ENCODE measurements at places on chromosomes 3 and 15.

- no peak for DNase-seq
Measured at GRCh38 chr3:127835993-127836882, 13.9 kb upstream of the MGLL start.

DNA sequence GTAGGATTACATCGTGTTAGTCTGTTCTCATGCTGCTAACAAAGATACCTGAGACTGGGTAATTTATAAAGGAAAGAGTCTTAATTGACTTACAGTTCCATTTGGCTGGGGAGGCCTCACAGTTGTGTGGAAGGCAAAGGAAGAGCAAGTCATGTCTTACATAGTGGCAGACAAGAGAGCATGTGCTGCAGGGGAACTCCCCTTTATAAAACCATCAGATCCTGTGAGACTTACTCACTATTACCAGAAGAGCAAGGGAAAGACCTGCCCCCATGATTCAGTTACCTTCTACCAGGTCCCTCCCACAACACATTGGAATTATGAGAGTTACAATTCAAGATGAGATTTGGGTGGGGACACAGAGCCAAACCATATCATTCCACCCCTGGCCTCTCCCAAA, 3.4 kb downstream of the SLC25A26 start:
- DNase-seq: no peak

DNA sequence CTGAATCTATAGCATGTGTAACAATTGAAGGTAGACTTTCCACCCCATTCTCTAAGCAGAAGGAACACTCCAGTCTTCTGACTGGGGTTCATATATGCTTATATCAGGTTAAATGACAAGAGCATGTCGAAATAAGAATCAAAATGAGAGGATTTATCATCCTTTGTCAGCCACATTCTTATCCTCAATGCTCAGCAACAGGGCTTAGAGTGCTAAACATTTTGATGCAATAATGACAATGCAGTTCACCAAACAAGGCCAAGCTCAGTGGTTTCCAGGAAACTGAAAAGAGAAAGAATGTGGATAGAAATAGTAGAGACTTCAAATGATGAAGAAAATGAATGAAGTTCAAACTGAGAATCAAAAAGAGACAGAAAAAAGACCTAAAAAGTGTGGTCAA, 78.0 kb downstream of the FSIP1 start:
- peak; percentile 23 for DNase-seq

- DNase-seq: no peak
Measured at GRCh38 chr3:98343647-98344507, 9.8 kb upstream of the OR5K4 start.

- no peak for DNase-seq
Measured at GRCh38 chr15:61169904-61170695, 59.0 kb downstream of the RORA start.

DNA sequence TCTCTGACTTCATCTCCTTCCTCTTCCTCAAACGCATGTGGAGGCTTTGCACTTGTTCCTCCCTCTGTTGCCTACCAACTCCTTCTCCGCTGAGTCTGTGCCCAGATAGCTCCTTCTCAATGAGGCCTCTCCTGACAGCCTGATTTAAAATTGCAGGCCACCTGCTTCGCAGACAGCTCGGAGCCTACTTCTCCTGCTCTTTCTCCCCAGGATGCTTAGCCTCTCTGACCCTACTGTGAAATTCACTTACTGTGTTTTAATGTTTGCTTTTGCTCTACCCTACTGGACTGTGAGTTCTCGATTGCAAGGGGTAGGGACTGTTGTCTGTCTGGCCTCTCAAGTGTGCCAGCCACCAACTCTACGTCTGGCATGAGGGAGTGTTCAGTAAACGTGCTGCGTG, 83.4 kb downstream of the EEFSEC start:
- DNase-seq: no peak

- DNase-seq: no peak
Measured at GRCh38 chr15:40595773-40596172, 1.7 kb downstream of the KNL1 start.

GRCh38 chr3:64717872-64718613, 30.2 kb upstream of the ADAMTS9 start:
- peak; percentile 15 for DNase-seq

DNA sequence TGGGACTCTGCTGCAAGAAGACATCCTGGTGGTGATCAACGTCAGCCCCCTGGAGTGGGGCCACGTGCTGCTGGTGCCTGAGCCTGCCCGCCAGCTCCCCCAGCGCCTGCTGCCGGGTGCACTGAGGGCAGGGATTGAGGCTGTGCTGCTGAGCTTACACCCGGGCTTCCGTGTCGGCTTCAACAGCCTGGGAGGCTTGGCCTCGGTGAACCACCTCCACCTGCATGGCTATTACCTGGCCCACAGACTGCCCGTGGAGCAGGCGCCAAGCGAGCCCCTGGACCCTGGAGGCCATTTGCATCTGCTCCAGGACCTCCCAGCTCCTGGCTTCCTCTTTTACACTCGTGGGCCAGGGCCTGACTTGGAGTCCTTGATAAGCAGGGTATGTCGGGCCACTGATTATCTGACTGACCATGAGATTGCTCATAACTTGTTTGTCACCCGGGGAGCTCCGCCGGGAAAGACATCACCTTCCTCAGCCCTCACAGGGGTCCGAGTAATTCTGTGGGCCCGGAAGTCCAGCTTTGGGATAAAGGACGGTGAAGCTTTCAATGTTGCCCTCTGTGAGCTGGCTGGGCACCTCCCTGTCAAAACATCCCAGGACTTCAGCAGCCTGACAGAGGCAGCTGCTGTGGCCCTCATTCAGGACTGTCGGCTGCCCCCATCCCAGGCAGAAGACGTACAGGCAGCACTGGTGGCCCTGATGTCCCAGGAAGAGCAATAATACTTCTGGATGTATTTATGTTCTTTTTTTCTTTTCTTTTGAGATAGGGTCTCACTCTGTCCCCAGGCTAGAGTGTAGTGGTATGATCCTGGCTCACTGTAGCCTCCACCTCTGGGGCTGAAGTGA, 7.6 kb downstream of the GDPGP1 start:
- no peak for DNase-seq

DNA sequence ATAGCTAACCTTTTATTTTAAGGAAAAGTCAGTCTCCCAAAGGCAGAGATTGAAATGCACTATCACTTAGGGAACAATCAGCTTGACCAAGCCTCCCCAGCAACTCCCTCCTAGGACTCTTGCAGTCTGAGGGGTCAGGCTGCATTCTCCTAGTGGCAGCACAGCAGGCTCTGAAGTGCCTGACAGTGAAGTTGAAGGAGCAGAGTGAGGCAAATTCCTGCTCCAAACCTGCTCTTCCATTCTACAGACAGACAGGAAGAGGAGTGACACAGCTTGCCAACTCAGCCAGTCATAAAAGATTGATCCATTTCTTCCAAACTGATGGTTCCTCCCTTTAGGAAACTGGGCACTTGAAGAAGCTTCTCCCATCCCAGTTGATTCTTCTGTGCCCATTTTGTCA, 43.9 kb upstream of the SMAD3 start:
- no peak for DNase-seq

DNA sequence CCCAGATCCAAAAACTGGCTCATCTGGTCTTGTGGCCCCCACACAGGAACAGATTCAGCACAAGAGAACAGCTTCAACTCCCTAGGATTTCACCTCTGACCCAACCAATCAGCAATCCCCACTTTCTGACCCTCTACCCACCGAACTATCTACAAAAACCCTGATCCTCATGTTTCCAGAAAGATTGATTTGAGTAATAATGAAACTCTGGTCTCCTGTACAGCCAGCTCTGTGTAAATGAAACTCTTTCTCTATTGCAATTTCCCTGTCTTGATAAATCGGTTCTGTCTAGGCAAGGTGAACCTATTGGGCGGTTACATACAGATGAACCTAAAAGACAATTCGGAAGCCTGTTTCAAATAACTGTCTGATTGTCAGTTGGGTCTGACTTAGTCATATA, 847.6 kb upstream of the ALCAM start:
- DNase-seq: no peak

DNA sequence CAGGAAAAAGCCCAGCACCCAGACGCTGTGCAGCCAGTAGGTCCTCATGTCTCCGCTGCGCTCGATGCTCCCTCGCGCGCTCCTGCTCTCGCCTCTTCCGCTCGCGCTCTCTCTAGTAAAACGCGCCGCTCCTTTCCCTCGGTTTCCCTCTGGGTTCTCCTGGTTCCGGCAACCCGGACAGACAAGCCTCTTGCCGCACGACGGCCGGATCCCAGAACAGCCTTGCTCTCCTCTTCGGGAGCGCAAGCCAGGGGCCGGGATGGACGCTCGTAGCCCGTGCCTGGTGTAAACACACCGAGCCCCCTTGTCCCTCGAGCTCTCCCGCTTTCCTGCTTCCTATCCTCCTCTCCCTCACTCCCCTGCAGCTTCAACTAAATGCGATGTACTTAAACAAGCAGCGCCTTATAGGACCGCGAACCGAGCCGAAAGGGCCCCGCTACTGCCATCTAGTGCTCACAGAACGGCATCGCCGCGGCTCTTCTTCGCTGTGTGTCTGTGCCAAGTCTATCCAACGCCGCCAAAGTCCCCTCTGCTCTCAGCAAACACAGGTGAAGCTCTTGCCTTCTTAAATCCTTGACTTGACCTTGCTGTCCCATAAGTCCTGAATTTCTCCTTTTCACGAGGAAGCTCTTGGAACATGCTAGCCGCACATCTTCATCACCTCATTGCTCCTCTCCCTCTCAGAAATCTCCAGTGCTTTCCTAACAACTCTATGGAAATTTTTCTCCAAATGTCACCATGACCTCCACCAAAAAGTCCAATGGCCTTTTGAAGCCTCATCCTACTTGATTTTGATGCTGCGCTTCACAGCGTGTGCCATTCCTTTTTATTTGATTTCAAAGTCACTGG, 1037.2 kb downstream of the IGSF11 start:
- peak; percentile 59 for DNase-seq

DNA sequence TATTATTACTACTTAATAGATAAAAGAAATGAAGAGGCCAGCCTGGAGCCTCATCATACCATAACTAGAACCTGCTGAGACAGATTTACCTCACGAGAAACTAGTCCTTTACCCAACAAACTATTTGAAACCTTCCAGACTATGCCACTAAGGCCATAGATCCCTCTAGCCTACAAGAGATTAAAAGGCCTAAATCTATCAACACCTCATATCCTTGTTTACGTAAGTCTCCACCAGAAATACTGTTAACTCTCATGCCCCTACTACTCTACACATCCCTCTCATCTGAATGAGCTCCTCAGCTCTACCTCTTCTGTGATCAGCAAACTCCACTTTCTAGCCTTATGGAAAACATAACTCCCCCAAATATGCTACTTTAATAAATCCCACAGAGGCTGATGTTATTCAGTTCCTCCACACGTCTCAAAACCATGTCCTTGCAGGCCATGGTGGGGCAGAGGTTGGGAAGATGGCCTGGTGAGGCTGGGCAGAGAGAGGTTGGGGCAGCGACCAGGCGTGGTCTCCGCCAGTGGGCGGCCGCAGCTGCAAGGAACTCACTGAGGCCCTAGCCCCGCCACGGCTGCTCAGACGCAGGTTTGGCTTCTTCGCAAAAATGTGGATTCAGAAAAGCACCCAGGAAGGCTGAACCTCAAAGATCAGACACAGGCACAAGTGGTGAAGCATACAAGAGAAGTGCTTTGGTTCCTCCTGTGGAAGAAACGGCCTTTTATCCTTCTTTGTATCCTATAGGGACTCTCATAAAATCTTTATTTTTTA, 65.8 kb downstream of the GSK3B start:
- DNase-seq: no peak

- no peak for DNase-seq
Measured at GRCh38 chr3:85846940-85847339, 888.2 kb downstream of the CADM2 start.

DNA sequence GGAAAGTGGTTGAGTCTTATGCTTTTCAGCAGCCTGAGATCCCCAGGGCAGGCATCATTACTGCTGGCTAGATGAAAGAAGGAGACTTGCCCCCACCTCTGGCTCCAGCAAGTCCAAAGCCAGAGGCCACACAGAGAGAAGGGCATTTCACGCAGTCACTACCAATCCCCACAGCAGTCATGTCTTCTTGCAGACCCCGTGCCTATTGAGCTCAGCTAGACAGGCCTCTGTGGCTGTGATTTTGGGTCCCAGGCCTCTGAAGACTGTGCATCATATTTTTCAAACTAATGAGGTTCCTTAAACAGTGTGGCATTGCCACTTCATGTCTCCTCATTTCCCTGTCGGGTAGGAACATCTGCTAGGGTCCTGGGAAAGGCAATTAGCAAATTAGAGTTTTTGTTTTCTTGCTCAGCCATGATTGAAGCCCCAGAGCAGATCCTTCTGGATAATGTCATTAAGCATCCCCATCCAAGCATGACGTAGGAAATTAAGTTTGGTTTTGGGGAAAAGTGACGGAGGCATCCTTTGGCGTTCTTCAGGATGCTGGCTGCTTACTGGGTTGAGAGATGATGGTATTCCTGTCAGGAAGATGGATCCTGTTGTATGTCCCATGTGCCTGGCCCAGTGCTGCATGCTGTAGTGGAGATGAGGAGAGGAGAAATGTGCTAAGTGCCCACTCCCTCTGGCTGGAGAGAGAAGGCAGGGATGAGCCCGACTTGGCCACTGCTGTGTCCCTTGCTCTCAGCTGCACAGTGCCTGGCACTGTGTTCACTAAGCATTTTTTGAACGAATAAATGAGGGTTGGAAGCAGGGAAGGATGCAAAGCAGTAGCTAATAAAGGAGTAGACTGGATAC, 7.0 kb downstream of the SPSB4 start:
- DNase-seq: no peak

DNA sequence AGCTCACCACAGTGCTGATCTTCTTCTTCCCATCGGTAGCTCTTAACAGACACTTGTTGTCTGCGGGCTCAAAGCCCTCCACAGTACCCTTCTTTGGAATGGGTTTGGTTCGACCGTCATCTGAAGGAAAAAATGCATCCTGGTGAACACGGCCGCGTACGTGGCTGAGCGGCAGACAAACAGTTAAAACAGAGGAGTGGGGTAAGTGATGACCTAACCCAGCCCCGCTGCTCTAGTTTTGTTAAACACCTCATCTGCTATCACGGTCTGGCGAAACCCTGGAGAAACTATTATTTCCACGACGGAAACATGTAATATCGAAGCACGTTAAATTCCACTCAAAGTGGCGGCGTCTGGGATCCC, 725 bp downstream of the SRP14 start:
- DNase-seq: peak; percentile 50

DNA sequence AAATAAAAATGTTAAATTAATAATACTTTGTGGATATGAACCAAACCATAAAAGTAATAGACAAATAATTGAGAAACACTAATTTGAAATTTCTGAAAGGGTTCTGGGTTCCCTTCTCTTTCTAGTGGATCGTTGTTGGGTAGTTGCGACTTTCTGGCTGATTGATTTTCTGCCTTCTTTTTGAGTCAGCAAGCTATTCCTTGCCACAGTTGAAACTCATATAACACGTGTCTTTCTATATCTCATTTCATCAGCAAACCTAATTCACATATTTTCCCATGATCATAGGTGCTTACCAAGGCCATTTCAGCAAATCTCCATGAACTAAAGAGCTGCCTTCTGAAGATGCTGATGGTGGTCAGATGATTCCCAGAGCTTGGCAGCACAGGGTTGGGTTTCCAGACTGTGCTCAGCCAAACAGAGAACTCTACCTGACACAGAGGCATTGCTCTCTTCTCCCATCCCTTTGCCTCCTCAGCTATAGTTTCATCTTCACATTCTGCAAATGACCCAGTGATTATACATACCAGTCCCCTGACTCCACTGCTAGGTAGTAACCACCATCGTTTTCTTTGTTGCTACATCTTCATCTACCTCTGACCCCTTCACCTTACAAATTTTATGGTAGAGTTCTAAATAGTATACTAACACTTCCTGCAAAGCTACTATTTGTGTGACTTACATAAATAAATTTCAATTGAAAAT, 383.9 kb upstream of the DPH6 start:
- no peak for DNase-seq
